ENCODE measurements at places on chromosomes 13 and 19.

DNA sequence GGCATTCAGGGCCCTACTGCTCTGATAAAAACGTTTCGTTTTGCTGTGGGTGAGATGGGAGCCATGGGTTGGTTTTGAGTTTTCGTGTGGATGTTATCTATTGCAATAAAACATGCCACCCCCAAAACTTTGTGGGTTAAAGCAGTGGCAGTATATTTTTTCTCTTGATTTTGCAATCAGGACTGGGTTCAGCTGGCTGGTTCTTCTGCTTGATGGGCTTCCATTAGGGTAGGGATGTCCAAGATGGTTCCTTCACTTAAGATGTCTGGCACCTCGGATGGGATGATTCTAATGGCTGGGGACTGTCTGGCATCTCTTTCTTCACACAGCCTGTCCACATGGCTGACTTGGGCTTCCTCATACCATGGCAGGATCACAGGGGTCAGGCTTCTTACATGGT, 15.6 kb upstream of the PNMA8B start:
- no peak for DNase-seq

DNA sequence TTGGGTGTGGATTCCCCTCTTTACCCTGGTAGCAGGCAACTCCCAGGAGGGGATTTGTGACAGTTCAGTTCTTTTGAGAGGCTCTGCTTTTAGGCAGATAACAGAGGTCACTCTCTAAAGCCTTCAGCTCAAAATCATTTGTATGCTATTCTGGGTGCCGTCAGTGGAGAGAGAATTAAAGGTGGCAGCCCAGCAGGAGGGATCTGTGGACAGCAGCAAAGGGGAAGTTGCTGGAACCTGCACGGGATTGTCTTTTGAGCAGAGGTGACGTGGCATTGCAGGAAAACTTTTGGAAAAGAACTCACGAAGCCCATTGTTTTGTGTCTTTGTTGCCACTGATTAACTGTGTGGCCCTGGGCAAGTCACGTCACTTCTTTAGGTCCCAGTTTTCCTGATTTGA, 62.4 kb upstream of the C1QTNF9 start:
- DNase-seq, result no peak

GRCh38 chr19:18051887-18052286, 34.8 kb downstream of the IL12RB1 start:
- DNase-seq, result no peak

DNA sequence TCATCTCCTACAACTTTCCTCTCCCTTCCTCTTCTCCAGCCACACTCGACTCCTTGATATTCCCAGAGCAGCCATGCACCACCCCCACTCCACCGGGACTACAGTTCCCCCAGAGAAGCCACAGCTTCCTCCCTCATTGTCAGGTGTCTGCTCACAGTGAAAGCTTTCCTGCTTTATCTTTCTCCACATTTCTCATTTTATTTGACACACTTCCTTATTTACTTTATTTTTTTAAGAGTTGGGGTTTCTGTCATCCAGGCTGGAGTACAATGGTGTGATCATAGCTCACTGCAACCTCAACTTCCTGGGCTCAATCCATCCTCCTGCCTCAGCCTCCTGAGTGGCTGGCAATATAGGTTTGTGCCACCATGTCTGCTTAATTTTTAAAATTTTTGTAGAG, 464.6 kb downstream of the MYO16 start:
- no peak for DNase-seq

GRCh38 chr19:28744943-28745342, 468.0 kb downstream of the UQCRFS1 start:
- no peak for DNase-seq

GRCh38 chr13:44155422-44156293, 218.0 kb upstream of the SERP2 start:
- peak; percentile 38 for DNase-seq

GRCh38 chr13:84925443-84925842, 873.8 kb downstream of the SLITRK6 start:
- DNase-seq, result no peak

GRCh38 chr13:46039411-46040182, 12.9 kb downstream of the ZC3H13 start:
- DNase-seq, result no peak

GRCh38 chr13:43094901-43095300, 71.5 kb downstream of the DNAJC15 start:
- no peak for DNase-seq

- DNase-seq, result no peak
Observed at GRCh38 chr13:106786006-106786563, 218.1 kb upstream of the ARGLU1 start.

All from GM23338 (cell line).